Skin of body (tissue), 3 donors: ENCODE measurements at places on chromosomes 7 and 10.

DNA sequence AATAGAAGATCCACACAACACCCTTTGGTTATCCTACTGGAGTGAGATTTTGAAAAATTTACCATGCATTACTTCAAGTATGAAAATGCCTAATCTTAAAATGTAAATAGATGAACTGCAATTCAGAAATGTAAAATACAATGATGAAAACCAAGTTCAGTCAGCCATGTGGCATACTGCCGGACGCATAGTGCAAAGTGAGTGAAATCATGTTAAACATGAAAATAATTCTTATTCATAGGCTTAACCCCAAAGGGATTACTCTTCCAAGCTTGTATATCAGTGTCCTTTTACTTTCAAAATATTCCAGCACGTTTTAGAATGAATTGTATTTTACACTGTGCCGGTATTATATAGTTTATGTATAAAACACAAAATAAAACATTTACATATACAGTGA lies 99.8 kb downstream of the THSD7A start:
- DNase-seq: no peak

- no peak for DNase-seq
Observed at GRCh38 chr7:46784732-46785131, 797.2 kb downstream of the TNS3 start.

- DNase-seq: no peak
Observed at GRCh38 chr7:26135551-26135950, 16.4 kb upstream of the NFE2L3 start.

DNA sequence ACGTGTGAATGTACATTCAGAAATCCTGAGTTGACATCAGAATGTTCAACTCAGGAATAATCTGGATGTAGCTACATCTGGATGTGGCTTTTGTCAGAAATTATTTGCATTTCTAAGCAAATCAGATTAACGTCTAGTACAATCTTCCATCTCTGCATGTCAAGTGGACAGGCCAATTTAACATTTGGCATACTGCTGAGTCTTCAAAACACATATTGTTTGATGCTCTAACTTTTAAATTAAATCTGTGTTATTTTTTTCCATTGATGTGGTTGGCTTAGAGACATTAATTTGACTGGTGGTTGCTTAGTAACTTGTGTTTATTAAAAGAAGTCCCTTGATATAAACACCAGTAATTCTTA lies 3.4 kb downstream of the STAMBPL1 start:
- no peak for DNase-seq

DNA sequence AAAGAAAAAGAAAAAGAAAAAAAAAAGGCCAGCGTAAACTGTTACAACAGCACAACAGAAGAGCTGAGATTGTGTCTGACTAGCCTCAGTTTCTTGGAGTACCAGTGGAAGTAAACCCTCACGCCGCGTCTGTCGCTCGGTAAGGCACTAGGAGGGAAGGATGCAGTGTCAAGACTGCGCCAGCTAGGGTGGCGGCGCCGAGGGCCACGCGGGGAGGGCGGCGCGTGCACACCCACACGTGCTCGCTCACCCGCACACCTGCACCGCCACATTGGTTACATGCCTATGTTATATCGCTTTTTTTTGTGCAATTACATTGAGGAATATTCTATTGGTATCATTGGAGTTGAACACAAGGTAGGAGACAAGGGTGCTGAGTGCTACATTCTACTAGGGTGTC lies 48.2 kb downstream of the CLEC2L start:
- no peak for DNase-seq

DNA sequence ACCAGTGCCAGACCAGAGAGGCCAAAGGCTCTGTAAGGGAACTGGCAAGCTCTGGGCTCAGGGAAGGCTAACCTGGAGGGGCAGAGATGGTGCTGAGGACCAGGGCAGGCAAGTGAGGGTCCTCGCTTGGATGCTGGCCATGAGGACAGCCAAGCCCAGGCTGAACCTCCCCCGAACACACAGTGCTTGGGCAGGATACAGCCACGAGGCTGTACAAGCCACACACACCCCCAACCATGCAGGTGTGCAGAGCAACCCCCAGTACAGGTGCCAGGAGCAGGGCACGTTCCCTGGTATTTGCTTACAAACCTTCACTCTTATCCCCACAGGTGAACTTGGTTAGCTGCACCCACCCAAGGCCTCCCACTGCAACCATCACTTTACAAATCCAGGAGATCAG lies 185.7 kb downstream of the GRID1 start:
- no peak for DNase-seq

- no peak for DNase-seq
Observed at GRCh38 chr7:26329520-26330255, 38.0 kb downstream of the SNX10 start.

GRCh38 chr7:79410345-79410744 lies 43.1 kb downstream of the MAGI2 start:
- DNase-seq: no peak

GRCh38 chr7:102044984-102045673 lies 227.7 kb downstream of the CUX1 start:
- DNase-seq: peak; percentile 78

GRCh38 chr7:152462995-152463708 lies 27.3 kb upstream of the KMT2C start:
- peak; percentile 79 for DNase-seq

DNA sequence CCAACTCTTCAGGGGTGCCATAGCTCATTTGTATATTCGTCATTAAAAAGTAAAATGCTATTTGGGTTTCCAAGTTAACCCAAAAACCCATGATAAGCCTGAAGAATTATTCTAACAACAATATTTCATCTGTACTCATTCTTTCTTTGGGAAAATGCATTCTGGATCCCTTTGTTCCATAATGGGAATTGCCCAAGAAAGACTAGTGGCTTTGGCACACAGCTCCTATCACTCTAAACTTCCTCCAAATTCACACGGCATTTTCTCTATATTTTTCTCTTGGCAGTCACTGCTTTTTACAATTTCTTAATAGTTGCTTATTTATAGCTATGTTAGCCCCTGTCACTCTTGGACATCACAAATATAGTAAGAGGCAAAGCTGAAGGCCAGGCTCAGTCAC lies 29.1 kb downstream of the CHCHD3 start:
- DNase-seq: no peak

GRCh38 chr7:118080947-118081346 lies 103.0 kb upstream of the LSM8 start:
- no peak for DNase-seq

- DNase-seq: peak; percentile 16
Observed at GRCh38 chr7:123635551-123636359, 19.9 kb upstream of the LMOD2 start.

DNA sequence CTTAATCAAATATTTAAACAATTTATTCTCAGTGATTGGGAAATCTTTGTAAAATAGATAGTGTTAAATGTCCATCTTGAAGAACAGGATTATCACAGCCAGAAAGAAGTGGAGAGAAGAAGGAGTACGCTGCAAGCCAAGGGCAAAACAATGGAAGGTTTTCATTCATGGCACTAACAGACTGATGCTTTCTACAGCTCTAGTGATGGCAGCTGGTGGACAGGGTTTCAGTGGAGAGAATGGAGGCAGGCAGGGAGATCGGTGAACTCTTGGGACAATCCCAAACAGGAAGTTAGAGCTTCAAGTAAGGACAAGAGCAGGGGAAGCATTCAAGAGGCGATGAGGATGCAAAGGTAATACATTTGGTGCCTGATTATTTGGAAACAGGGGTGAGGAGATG lies 207.0 kb downstream of the JAZF1 start:
- DNase-seq: no peak

DNA sequence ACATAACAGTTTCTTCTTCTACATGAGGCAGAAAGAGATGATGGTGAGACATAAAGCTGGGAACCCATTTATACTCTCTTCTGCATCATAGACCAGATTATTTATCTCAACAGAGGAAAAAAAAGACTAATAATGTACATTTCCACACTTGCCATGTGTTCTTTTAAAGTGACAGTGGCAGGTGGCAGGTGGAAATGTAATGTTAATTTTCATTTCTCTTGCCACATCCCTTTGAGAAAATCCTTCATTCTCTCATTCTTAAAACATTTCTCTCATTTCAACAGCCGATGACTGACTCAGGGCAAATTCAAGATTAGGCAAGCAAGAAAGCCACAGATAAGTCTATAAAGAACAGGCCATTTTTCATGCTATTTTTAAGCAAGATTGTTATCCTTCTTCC lies 635.6 kb upstream of the SORCS1 start:
- no peak for DNase-seq

DNA sequence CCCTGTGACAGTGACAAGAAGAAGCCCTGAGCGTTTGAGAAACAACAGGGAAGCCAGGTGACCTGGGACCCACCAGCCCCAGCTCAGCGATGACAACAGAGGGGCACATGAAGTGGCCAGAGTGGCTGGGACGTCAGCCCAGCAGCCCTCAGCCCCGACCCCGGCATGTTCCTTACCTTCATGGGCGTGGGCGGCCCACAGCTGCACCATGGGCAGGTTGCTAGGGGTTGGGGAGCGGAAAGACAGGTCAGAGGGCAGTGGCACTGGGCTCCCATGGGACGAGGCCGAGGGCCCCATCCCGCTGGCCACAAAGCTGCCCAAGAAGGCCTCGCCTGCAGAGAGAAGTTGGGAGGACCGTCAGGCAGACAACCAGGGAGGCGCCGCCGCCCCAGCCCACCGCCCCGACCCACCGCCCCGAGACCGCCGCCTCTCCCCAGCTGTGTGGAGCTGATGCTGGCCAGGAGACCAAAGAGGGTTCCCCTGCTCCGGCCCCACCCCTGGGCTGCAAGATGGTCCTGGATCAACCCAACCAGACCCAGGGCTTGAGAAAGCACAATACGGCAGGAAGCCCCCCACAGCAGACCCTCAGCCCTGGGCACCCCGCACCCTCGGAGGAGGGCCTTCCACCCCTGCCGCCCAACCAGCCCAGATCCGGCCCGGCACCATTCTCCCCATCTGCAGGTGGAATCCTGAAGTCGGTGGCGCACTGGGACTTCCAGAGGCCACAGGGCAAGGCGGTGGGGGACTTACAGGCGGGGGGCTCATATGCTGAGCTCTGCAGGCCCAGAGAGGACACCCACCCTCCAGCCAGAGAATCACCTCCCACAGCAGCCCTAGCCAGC lies 29.1 kb downstream of the TNRC18 start:
- DNase-seq: no peak

DNA sequence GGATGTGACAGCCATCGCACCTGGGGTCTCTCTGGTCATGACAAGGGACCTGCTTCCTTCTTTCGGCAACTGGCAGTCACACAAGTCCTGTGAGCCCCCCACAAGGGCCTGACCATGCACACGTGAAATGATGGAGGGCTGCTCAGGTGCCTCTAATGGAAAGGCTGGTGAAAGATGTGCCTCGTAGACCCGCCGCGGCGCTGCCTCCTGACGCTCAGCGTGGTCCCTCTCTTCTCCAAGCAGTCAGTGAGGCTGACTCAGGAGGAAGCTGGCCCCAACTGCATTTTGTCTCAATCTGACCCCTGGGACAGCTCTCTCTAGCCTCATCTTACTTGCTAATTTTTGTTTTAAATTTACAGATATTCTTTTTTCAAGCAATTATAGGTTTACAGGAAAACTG lies 100.9 kb downstream of the MAD1L1 start:
- no peak for DNase-seq

DNA sequence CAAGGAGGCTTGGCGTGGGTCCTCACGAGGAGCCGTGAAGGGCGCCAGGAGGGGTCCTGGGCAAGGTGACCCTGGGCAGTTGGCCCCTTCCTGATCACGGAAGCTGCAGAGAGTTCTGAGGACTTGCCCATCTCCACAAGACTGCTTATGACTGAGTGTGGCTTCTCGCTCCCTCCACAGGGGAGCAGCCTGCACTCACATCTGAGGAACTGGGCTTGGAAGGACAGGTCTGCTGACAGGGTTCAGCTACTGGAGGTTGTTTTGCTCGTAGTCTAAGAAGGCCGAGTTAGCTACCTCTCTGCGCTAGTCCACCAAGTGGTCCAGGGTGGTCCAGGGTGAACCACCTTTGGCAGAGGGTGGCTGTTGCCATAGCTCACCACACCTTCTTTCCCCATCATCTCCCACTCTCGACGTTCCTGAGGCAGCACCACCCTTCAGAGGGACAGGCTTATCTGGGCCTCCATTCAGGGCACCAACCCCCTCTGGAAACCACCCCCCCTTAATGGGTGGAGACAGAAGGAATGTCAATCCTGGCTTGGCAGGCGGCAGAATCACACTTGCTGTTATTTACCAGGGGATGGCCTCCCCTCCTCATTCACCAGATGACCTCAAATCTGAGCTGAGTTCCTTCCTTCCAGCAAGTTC lies 38.2 kb downstream of the FAM53B start:
- DNase-seq: no peak

DNA sequence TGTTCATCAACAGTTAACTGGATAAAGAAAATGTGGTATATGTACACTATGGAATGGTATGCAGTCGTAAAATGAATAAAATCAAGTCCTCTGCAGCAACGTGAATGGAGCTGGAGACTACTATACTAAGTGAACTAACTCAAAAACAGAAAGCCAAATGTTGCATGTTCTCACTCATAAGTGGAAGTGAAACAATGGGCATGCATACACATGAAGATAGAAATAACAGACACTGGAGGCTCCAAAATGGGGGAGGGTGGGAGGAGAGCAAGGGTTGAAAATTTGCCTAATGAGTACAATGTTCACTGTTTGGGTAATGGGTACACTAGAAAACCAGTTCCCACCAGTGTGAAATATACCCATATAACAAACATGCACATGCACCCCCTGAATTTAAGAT lies 179.5 kb downstream of the ZWINT start:
- DNase-seq: no peak

DNA sequence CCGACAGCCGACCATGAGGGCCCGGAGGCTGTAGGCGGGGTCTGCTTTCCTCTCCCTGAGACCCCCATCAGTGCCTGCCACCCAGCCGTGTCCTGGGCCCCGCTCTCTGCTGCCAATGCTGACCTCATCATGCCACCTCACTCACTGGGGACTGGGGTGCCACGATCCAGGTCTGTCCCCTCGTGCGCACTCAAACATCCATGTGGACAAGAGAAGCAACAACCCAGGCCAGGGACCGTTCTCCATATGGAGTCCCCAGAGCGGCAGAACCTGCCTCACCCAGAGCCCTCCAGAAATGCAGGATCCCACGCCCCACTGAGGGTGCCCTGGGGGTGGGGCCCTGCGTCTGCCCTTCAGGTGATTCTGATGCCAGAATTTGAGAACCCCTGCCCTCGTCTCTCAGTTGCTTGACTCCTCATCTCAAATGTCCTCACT lies 210.0 kb upstream of the PPP2R2D start:
- no peak for DNase-seq

- no peak for DNase-seq
Observed at GRCh38 chr10:6038071-6038631, 24.0 kb downstream of the IL2RA start.

DNA sequence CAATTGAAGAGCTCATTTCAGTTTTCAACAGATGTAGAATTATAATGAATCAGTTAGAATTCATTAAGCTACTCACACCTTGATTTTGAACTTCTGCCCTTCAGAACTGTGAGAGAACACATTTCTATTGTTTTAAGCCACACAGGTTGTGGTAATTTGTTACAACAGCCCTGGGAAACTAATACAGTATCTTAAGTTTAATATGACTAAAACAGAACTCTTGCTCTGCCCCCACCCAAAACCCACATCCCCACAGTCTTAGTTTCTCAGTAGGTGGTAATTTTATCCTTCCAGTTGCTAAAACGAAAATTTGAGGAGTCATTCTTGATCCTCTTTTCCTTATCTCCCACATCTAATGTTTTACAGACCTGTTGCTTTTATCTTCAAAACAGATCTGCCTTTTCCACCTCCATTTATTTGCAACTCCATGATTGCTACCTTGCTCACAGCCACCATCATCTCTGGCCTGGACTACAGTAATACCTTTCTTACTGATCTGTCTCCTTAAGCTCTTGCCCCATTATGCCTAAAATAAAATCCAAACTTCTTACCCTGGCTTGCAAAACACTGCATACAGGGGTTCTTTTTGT lies 72.8 kb upstream of the NXPH1 start:
- no peak for DNase-seq
